ENCODE measurements at places on chromosomes 12 and 14.

DNA sequence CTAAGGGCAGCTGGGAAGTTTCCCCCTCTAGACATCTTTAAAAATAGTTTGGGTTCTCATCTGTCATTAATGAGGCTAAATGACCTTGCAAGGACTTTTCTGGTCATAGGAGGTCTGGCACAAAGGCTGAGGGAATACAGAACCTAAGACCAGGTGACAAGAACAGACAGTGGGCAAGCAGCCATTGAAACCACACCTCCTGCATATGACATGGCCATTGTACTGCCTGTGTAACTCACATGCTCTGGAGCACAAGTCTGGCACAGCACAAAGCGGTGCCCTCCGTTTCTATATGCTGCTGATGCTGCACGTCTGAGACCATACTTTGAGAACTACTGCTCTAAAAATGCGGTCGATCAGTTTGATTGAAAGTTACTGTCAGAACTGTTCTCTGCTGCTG lies 143.3 kb downstream of the APAF1 start:
- no peak for DNase-seq

- DNase-seq = no peak
These were observed 32.9 kb downstream of the TCHP start for GRCh38 chr12:109932878-109933503.

DNA sequence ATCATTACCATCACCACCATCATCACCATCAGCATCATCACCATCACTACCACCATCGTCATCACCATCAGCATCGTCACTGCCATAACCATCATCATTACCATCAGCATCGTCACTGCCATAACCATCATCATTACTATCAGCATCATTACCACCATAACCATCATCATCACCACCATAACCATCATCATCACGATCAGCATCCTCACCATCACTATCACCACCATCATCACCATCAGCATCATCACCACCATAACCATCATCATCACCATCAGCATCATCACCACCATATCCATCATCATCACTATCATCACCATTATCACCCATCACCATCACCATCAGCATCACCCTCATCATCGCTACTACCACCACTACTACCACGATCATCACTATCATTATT lies 493.9 kb upstream of the TBX3 start:
- DNase-seq = no peak

DNA sequence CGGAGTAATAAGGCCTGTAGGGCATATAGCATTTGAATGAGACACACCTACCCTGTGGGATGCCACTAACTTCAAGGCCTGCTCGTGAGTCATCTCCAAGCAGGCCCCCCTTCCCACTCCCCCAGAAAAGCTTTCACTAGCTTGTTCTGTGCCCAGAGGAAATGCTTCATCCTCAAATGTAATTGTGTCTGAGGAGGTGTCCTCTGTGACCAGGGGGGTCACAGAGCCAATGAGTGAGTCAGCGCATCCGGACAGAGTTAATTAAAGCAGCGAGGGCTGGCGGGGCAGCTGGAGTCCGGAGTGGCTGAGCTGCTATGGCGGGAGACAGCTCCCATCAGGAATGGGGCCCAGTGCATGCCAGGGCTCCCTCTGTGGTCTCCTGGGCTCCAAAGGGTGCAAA lies 27.0 kb upstream of the ESRRB start:
- DNase-seq = no peak

- no peak for DNase-seq
These were observed 254.2 kb downstream of the ACSS3 start for GRCh38 chr12:81332054-81332453.

GRCh38 chr12:79983492-79983891 lies 48.6 kb upstream of the PPP1R12A start:
- DNase-seq = no peak

All from stimulated activated CD4-positive, alpha-beta T cell treated with anti-CD3 and anti-CD28 coated beads, Interleukin-4, amount 100 ng/mL, for 48 hours (primary cell).